ENCODE measurements at places on chromosomes 16 and 17.

DNA sequence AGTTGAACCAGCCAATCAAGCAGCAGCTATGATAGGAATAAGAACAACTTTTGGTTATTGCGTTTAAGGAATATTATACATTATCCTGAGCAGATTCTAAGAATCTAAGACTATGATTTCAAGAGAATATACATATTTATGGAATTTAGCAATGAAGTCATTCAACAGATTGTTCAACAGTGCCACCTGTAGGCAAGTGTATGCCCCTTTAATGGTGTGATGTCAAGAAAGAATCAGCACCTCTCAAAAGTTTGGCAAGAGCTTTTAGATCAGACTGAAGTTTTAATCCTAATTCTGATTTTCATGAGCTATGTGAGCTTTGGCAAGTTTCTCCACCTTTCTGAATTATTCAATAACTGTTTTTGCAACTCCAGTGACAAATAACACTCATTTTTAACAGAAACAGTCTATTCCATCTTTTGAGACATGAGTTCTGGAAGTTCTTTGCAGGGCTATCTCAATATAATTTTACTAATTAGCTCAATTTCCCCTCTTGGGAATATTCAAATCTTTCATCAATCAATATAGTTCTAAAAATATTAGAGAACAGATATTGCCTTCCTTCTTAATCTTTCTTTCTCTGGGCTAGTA, 474.3 kb upstream of the TOM1L1 start:
- no peak for DNase-seq

DNA sequence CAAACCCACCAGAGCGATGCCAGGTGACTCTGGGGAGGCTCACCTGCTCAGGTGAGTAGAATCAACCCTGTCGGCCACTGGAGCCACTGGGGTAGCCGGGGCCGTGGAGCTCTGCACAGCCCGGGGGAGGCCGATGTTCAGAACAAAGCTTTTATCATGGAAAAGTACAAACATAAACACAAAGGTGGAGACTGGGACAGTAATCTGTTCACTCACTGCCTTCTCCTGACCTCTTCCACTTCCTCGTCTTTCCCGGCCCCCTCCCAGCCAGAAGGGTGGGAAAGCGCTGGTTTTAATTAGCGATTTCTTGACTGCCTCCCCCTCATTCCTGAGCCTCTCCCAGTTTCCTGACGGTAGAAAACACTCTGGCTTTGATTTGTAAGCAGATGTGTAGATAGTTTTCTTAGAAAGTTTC, 9.8 kb upstream of the TEX19 start:
- DNase-seq, result no peak

GRCh38 chr17:44687756-44688155, 1.8 kb downstream of the CCDC43 start:
- DNase-seq, result no peak

- no peak for DNase-seq
These were observed 256.3 kb downstream of the FTO start for GRCh38 chr16:53960050-53960812.

DNA sequence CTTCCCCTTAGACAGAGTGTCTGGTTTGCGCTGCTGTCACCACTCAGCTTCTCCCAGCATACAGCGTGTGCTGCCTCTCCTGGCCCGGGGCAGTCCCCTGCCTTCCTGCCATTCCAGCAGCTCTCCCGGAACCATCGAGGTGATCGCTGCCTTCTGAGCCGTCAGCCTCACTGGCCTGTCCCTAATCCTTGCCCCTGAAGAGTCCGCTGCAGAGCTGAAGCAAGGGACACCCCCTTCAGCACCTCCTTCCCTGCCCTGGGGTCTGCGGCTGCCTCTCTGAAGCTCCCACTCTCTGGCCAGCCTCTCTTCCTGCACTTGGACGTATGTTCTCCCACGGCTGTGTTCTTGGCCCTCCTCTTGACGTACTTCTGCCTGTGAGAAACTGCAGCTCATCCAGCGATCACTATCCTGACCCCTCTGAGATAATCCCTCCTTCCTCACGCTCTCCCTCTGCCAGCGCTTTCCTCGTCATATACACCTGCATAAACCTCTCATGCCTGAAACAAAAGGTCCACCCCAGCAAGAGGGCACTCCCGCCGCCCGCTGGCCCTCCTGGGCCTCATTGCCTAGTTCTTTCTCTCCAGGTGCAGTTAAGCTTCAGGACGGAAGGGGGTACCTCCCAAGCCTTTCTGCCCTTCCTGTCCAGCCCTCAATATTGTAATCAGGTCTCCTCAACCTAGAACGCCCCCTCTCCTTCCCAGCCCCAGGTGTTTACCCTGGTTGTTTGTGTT, 220.6 kb upstream of the CHMP6 start:
- DNase-seq, result no peak

GRCh38 chr17:47324224-47325020, 667 bp downstream of the EFCAB13 start:
- no peak for DNase-seq

GRCh38 chr16:52404546-52404945, 142.4 kb downstream of the TOX3 start:
- DNase-seq, result no peak

DNA sequence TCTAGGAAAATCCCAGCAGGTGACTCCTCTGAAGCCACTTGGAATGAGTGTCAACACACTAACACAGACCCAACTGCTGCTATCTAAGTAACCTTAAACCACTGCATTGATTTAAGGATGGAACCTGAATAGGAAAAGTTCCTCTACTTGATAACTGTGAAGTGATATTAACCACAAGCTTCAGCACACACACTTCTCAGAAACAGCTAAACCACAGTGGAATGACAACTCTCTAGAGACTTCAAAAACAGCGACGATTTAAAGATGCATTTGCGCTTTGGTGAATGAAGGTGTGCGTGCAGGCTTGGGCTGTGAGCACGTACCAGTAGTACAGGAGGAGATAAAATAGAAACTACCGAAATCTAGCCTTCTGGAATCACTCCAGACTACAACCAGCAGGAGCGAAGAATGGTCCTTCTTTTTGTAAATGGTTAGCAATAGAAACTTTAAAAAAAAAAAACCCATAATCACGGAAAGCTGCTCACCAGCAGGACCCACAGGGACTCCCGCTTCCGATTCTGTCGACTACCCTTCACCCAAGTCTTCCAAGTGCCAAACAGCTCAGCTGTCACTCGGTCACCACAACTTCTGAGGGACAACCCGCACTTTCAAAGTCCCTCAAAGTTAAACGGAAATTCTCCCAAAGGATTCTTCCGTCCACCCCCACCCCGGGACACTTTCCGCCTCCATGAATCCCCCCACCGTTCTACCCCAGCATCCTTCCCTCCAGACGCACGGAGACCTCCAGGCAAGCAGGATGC, 137.7 kb upstream of the CORO6 start:
- DNase-seq, result no peak

GRCh38 chr16:11556945-11557720, 29.6 kb downstream of the LITAF start:
- DNase-seq, result no peak

- no peak for DNase-seq
These were observed 282.2 kb downstream of the MAF start for GRCh38 chr16:79318143-79318899.

GRCh38 chr17:17783825-17784656, 52.7 kb downstream of the SREBF1 start:
- DNase-seq, result no peak

GRCh38 chr17:43536236-43536992, 9.7 kb downstream of the ETV4 start:
- no peak for DNase-seq

DNA sequence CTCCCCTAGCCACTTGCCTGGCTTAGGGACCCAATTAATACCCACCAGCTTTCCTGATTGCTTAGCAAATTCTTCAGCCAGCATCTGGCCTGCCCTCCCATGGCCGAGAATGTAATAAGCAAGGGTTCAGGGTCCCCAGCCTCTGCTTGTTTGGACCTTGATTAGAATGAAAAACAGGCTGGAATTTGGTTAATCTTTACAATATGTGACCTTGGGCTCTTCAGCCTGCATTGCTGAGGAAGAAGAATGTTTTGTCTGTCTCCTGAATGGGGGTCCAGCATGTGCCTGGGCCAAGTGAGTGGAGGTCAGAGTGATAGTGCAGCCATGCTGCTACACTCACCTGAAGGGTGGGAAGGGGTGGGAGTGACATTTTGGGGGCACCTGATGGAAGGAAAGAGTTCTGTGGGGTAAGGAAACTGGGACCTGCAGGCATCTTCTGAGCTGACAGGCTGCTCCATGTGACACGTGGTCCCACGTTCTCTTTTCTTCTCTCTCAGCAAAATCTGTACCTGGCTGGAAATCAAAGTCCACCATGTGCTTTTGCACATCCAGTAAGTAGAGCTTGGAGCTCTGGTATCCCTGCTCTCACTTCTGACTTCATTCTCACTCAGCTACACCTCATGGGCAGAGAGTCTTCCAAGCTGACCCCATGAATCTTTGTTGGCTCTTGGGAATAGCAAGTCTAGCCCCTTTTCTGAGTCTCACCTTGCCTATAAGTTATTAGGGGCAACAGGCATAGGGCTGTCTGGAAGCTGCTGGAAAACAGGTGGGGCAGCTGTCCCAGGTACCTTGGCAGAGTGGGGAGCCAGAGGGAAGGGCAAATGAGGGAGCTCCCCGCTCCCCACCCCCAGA, 5.3 kb downstream of the TMEM106A start:
- DNase-seq, result no peak

GRCh38 chr16:66175058-66175457, 191.4 kb upstream of the CDH5 start:
- DNase-seq, result no peak

All from type B pancreatic cell (in vitro differentiated cells).